Effector memory CD8-positive, alpha-beta T cell (primary cell): ENCODE measurements at places on chromosomes 12 and 14.

DNA sequence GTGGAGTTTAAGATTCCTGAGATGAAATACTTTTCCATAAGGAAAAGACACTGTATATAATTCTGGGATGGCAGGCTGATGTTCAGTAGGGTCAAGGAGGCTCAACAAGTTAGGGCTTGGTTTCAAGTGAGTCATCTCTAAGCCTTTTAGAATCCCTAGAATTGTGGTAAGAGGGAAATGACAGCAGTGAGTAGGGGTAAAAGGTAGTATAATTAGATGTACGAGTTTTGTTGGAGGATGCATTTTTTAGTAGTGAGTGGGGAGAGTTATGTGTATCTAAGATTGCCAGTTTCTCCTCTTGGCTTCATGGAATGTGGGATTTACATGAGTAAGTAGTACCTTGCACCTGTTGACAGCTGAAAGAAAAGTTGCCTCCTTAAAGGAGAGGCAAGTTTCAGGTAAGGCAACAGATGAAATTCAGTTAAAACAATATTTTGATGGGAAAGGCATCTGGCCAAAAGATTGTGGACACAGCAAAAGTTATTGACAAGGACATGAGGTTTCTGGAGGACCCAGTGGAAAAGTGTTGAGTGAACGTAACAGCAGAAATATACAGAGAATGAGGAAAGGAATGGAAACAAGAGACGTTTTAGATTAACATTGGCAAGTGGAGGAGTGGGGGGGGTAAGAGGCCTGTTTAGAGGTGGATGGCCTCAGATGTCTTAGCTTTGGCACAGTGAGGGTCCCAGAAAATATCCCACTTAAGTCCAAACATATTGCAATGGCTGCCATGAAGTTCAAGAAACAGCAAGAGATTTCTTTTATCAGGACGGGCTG, 21.8 kb downstream of the LMO3 start:
- no peak for DNase-seq

DNA sequence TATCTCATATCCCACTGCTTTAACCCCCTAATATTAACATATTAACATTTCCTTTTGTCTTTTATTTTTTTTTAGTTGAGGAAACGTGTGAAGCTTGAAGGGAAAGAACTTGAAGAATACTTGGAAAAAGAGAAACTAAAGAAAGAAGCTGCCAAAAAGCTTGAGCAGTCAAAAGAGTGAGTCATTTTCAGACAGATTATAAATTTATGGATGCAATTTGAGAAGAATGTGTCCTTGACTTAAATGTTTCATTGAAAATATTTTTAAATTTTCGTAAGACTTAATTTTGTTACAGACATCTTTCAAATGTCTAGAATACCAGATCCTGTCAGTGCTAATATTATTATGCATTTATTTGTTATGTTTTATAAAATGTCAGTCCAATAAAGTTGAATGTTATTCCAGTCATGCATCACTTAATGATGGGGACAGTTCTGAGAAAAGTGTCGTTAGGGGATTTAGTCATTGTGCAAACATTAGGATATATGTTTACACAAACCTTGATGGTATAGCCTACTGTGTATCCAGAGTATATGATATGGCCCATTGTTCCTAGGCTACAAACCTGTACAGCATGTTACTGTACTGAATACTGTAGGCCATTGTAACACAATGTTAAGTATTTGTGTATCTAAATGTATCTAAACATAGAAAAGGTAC, 32.6 kb downstream of the CPSF2 start:
- no peak for DNase-seq

DNA sequence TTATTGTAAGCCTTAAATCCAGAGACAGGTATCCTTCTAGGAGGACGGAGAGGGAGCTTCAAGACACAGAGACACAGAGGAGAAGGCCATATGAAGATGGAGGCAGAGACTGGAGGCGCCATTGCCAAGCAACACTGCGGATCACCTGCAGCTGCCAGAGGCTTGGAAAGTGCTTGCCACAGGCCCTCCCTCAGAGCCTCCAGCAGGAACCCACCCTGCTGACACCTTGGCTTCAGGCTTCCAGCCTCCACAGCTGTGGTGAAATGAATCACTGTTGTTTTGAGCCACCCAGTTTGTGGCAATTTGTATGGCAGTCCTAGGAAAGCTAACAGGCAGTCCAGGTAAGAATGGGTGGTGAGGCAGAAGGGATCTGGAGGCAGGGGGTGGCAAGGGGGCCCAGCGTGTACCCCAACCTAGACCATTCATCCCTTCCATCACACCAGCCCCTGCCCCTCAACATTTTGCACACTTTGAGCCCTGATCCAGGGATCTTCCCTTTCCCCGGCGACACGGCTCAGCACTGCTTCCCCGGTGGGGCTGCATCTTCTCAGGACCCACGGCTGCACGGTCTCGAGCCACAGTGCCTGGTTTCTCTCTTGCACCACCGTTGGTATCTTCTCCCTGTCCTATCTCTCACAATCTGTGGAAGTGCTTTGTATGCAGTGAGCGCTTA, 22.3 kb upstream of the BCDIN3D start:
- no peak for DNase-seq

- DNase-seq = no peak
These were observed 47.4 kb upstream of the DYRK2 start for GRCh38 chr12:67601126-67601525.
